Vagina (tissue), 2 donors: ENCODE measurements at places on chromosomes 1 and 21.

- no peak for DNase-seq
These were observed 103.2 kb upstream of the DYNLT5 start for GRCh38 chr1:66648901-66649595.

DNA sequence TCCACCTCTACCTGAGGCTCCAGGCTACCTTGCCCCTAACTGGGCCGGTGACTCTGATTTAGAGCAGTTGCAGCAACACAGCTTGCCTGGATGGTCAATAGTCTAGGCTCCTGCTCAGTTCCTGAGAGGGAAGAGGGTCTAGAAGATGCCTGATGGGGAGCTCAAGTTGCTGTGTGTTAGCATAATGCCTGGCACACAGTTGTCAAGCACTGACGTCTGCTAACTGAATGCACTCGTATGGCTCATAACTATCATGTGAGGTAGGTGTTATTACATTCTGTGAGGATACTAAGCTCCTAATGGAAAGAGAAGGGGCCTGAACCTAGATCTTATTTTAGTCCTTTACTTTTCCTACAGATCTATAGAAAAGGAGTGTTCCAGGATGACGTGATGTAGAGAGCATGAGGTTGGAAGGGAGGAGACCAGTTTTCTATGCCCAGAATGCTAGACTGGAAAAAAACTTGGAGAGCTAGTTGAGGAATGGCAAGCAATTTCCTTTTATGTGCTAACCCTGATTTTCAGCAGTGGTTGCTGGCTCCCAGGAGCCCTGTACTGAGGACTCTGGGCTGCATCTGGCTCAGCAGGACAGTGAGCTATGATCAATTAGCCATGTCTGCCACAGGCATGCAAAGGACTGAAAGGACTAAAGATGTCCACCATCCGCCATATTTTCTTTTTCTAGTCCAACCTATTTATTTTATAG, 30.0 kb downstream of the FAM78B start:
- DNase-seq = no peak

DNA sequence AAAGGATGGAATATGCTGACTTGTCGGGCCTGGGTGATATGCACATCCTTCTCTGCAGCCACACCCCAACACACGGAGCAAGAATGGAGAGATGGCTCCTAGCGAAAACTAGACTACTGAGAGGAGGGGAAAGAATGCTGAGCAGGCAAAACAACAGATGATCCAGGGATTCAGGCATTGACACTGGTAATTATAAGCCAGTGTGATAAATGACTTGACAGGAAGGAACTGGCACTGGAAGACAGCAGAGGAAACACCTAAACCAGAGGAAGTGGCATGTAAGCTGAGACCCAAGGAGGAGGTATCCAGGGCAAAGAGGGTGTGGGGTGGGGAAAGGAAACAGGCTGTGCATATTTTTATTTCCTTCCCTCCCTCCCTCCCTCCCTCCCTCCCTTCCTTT, 31.7 kb upstream of the KHDRBS1 start:
- DNase-seq = no peak

- no peak for DNase-seq
These were observed 396.0 kb upstream of the USP24 start for GRCh38 chr1:55611123-55611522.

- no peak for DNase-seq
These were observed 54.6 kb downstream of the S100B start for GRCh38 chr21:46550116-46550941.

- no peak for DNase-seq
These were observed 1093.1 kb downstream of the MRPL39 start for GRCh38 chr21:24514081-24514733.

DNA sequence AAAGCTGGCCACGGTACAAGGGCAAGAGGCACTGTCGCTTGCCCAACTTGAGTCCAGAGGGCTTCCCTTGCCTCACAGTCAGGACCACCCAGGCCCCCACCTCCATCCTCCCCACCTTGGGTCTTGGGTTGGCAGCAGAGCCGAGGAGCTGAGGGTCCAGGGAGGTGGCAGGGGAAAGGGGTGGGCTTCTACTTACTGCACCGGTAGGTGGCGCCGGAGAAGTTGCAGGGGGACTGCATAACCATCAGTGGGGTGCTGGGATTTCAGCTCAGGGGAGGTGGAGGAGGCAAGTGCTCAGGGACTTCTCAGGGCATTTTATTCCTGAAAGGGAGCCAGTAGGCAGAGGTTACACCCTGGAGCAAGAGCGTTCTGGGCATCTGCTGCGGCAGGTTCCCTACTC, 44.0 kb downstream of the TRIM62 start:
- DNase-seq = no peak

DNA sequence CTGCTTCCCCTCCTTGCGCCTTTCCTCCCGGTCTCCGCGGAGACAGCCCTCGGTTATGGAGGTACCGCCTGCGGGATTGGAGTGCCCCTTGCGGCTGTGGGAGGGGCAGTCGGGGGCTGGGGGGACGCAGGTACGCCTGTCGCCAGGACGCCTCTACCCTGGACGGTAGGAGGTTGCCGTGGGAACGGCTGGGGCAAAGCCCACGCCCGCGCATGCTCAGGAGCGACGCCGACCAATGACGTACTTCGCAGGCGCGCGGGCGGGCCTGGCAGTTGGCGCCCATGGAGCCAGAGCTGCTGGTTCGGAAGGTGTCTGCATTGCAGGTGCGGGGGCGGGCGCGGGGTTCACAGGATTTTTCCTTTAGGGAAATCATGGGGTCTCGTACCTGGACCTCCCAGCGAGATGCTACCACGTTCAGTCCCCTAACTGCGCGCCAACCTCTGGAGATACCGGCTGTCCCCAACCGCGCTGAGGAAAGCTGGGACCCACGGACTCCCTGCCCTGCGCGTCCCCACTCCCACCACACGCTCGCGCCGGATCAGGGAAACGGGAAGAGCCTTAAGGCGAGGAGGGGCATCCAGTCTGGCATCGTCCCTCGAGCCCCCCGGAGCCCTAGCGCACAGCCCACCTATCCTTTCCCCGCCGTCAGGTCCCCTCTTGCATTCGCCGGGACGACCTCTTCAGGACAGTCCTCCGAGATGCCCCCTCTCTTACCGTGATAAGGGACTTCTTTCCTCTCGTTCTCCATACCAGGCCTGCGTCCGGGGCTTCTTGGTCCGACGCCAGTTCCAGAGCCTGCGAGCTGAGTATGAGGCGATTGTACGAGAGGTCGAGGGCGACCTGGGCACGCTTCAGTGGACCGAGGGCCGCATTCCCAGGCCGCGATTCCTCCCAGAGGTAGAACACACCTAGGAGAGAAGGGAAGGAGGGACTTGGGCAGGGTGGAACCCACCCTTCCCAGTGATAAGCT, at the start of gene IQCC:
Gene IQCC, plus strand, starts transcription at position 271 of the 970 bp plus-strand sequence. Its CDS starts 11 bp downstream, at position 282.
- no peak for DNase-seq

DNA sequence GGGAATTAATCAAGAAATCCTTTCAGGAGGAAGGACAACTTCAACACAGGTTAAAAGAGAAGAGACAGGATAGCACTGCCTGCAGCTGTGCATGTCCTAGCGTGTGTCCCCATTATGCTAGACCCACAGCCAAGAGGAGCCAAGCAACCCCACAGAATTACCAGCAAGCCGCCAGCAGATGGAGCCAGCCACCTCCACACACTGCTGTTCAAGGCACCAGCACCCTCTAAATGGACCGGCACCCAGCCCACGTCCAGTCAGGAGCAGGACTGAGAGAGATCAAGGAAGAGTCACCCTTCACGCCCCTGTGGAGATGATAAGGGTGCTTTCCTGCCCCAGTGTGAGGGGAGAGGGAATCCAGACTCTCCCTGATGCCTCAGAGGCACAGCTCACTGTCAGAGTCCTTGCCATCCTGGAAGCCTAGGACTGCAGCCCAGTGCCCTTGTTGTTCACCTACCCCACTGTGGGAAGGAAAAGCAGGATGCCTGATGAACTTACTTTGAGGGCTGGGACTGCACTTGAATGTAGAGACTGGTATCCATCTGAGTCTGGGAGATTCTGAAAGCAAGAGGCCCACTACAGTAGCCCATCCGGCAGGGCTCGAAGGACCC, 37.1 kb upstream of the CTTNBP2NL start:
- DNase-seq = no peak

DNA sequence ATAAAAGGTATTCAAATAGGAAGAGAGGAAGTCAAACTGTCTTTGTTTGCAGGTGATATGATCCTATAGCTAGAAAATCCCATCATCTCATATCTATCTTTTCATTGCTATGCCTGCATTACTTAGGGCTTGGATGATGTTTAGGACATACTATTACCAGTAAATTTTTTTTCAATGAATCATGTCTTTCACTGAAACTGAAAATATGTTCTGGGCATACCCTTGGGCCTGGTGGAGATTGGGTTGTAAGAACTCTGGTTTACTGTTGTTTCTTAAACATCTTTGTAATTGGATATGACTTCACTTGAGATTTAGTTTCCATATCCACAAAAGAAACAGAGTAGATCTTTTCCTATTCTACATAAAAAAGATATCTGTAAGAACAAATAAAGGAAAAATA, 502.2 kb upstream of the PRMT6 start:
- DNase-seq = no peak

- no peak for DNase-seq
These were observed 72.1 kb downstream of the ZNF648 start for GRCh38 chr1:181989261-181989920.

DNA sequence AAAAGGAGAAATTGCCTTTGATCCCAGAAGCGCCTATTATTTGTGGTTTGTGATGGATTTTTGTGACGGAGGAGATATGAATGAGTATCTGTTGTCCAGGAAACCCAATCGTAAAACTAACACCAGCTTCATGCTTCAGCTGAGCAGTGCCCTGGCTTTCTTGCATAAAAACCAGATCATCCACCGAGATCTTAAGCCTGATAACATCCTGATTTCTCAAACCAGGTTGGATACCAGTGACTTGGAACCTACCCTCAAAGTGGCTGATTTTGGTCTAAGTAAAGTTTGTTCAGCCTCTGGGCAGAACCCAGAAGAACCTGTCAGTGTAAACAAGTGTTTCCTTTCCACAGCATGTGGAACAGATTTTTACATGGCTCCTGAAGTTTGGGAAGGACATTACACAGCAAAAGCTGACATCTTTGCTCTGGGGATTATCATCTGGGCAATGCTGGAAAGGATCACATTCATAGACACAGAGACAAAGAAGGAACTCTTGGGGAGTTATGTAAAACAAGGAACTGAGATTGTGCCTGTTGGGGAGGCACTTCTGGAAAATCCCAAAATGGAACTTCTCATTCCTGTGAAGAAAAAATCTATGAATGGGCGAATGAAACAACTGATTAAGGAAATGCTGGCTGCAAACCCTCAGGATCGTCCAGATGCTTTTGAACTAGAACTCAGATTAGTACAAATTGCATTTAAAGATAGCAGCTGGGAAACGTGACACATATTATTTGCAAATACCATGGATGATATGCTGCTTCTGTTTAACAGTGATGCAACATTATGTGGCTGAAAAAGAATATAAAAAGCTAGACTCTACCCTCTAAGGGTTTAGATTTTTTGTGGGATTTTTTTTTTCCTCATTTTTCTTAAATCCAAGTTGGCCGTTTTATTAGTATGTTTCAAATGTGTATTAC, 10.5 kb downstream of the PDIK1L start:
- DNase-seq = no peak

DNA sequence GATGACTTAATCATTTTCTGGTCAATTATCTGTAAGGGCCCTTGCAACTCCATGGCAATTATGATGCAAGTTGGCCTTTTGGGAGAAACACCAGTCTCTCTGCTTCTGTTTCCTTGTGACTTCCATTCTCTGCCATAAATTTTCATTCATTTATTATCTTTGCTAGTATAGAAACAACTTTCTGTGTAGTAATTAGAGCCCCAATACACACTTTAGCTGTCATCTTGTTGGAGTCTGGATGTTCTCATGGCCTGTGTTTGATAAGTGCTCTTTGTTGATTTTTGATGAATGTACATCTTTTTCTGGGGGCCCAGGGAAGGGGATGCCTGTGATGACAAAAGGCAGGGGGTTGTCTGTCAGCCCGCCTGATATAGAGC, 22.4 kb downstream of the PROX1 start:
- no peak for DNase-seq

DNA sequence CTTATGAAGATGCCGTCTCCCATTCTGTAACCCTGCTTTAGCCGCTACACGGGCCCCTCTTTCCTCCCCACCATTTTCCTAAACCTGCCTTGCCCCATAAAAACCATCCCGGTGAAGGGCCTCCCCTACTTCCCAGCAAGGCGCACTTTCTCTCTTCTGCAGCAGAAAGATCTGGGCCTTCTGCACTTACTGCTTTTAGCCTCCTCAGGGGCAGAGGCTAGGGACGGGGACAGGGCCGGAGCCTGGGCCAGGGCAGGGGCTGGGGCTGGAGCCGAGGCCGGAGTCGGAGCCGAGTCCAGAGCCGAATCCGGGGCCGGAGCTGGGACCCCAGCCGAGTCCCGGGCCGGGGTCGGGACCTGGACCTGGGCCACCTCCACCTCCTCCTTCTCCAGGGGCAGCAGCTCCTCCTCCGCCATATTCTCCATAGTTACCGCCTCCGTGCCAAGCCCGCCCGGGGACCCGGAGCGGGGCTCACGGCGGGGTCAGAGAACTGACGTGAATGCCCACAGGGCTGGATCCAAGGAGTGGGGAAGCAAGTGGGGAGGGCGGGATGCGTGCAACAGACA, 382 bp downstream of the TRMT1L start:
- no peak for DNase-seq

GRCh38 chr1:64691626-64692025, 53.2 kb upstream of the RAVER2 start:
- DNase-seq = no peak
